ENCODE measurements at places on chromosomes 2 and 18. TPM values are rescaled to one million over a fixed set of nuclear protein-coding genes. Genes with fewer than 3 reads are reported as not detected.
A peak's percentile ranks its signal among the peaks of the same experiment; 100 is the strongest.

DNA sequence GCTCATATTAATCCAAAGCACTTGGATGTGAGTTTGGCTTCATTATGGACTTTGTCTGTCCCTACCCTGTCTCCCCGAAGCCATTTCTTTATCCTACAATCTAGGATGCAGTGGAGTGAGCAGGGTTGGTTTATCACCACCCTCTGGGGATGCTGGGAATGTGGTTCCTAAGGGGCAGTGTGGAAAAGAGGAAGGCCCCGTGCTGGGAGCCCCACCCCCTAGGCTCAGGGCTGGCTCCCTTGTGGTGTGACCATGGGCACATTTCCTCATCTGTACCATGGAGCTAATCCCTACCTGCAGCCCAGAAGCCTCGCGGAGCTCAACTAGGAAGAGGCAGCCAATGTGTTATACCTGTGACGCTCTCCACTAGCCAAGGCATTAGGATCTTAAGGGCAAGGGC, 92.5 kb downstream of the TGOLN2 start:
- DNase-seq, result no peak

DNA sequence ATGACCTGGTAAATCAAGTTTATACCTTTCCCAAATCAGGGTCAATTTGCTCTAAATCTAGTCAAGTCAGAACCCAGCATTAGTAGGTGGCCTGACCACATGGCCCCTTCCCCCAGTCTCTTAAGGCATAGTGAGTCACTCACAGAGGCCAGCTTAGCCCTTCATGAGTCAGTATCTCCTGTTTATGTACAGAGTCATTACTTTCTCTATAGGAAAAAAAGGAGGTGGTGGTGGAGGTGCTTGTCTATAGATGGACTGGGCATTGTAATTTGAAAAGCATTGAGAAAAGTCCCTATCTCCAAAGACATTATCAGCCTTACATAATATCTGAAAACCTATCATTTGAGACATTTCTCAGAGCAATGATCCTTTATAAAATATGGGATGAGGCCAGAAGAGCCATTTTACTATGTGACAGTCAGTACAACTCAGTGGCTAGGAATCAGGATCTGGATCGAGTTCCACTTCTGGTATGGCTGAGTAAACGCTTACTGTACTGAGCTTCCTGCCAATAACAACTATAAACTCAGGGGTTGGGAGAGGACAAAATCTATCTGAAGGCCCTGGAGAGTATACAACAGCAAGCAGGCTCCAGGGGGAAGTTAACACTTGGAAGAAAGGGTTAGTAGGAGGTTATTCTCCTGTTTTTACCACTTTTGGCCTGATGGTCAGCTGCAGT, 22.5 kb upstream of the SIGLEC15 start:
- DNase-seq, result peak; percentile 87

DNA sequence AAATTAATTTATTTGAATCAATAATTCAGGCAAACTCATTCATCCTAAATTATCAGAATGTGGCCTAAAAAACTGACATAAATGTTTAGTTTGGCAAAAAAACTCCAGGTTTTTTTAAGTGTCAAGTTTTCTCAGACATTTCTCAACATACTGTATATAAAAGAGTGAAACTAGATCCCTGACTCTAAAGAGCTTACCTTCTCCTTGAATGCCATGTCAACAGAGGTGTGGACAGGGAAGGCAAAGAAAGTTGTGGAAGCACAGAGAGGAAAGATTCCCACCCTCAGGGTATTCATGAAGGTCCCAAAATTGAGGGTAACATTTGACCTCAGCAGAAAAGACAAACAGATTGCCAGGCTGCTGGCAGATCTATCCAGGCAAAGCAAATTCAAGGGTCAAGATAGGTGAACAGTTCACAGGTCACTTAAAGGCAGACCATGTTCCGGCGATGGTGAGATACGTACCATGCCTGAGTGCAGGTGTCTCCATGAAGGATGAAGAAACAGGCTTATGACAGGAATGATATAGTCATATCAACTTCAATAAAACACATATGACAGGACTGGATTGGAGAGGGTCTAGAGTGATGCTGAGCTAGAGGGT, 1638.3 kb upstream of the ZEB2 start:
- no peak for DNase-seq

DNA sequence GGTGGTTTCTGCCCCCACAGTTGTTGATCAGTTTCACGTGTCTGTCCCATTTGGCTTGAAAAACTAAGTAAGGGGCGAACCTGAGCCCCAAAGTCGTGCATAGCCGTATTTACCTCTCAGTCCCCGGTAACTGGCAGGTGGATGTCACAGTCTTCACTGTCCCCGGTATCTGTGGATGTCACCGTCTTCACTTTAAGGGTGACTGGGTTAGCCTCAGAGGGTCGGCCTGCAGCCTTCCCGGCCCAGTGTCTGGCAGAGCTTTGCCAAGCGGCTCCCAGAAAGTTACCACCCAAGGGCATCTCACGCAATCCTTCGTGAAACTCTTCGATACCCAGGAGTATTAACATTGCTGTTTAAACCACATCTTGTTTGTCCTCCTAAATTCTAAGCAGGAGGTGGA, 125.3 kb upstream of the CTDP1 start:
- no peak for DNase-seq

- DNase-seq, result no peak
Observed at GRCh38 chr2:218293715-218294429, 1.6 kb upstream of the TMBIM1 start.

DNA sequence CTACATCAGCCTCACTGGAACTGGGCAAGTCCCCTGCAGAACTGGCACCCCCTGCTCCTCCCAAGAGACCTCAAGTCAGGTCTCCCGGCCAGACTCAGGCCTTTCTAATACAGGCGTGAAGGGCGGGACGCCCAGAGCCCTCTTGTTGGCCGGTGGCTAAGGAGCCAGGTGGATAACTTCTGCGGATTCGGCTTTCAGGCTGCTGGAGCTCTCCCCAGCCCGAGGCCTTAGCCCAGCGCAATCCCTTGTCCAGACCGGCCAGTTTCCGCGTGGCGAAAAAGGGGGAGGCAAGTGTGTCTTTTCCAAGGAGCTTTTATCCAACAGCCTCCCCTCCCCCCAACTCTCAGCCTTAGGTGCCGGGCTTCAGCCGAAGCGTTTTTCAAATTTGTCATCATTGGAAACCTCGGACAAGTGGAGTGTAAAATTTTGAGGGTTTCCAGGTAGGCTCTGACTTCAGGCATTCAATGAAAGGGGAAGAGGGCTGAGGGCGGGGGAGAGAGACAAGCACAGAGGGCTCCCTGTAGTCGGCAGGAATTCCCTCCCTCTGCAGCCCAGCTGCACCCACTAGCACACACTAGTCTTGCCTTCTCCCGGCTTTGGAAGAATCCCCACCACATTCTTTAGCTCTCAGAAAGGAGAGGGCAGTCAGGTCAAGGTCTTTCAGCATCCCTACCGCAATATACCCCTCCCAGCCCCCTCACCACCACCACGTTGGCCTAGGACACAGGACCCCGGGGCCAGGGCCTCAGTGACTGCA, 9.5 kb upstream of the SATB2 start:
- no peak for DNase-seq

- DNase-seq, result no peak
Observed at GRCh38 chr2:23734416-23734815, 192.5 kb downstream of the ATAD2B start.

DNA sequence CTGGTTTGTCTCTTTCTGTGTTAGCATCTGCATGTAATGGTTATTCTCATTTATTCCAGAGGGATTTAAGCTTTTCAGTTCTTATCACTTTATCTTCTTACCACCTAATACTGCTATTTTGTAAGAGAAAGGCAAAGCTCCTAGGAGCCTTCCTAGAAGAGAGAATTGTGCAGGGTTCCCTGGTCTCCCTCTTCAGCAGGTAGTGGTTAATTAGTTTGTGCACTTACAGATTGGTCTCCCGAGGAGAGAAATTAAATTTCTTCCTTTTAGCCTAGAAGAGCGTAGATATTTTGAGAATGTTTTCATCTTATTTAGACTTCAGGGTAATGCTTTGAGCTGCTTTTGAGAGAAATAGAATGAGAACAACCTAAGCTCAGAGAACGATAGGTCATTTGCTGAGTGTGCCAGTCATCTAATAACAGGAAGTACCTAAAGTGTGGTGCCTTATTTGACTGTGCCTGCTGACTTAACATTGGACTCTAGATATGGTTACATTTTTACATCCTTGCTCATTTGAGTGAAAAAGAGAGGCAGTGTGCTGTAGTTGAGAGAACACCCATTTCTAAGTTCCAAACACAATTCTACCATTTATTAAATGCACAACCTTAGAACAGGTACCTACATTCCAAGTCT, 651.4 kb downstream of the STK39 start:
- no peak for DNase-seq

- no peak for DNase-seq
Observed at GRCh38 chr18:31393286-31393685, 16.7 kb downstream of the DSG4 start.

DNA sequence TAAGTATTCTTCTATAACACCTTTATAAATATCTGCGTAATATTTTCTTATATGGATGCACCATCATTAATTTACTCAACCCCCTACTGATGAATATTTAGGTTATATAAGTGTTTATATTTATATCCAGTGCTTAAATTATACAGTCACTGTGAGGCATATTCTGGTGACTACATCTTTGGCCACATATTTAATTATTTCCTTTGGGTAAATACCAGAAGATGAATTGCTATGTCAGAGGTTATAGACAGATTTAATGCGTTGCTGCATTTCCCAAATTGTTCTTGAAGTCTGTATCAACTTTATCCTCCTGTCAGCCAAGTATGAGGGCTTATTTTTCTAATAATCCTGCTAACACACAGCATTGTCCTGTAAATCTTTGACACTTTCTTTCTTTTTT, 18.7 kb downstream of the DYSF start:
- no peak for DNase-seq

The LOXHD1 gene
- polyA plus RNA-seq, result not detected

The ADAM23 gene
- 9.1 TPM for polyA plus RNA-seq

The OST4 gene
- 880 TPM for polyA plus RNA-seq

The MTCL1 gene
- polyA plus RNA-seq, result 48.6 TPM

The SERPINB3 gene
- polyA plus RNA-seq, result not detected

Data from A549 (cell line).